ENCODE measurements at places on chromosomes 5 and 9. TPM values are rescaled to one million over a fixed set of nuclear protein-coding genes. Genes with fewer than 3 reads are reported as not detected.
A peak's percentile ranks its signal among the peaks of the same experiment; 100 is the strongest.

GRCh38 chr9:75712700-75713099 is 177.8 kb upstream of the PCSK5 start:
- no peak for DNase-seq

DNA sequence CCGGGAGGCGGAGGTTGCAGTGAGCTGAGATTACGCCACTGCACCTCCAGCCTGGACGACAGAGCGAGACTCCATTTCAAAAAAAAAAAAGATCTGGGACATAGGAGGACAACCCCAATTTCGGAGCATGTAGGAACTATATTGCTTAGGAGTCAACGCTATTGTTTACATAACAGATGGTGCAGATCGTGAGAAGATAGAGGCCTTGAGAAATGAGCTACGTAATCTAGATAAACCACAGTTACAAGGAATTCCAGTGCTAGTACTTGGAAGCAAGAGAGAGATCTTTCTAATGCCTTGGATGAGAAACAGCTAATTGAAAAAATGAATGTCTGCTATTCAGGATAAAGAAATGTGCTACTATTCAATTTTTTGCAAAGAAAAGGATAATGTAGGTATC is 20.3 kb downstream of the TBC1D2 start:
- no peak for DNase-seq

GRCh38 chr9:4796988-4797853 is 4.5 kb downstream of the RCL1 start:
- DNase-seq = peak; percentile 61

Gene CSNK1G3
- total RNA-seq = 33.0 TPM

Gene KCNN2
- total RNA-seq = 1.3 TPM

- DNase-seq = no peak
These were observed 19.4 kb downstream of the MVB12B start for GRCh38 chr9:126346031-126346430.

- no peak for DNase-seq
These were observed 447.4 kb upstream of the WWC1 start for GRCh38 chr5:167843881-167844572.

- DNase-seq = no peak
These were observed 687.6 kb upstream of the MEF2C start for GRCh38 chr5:89570557-89570956.

DNA sequence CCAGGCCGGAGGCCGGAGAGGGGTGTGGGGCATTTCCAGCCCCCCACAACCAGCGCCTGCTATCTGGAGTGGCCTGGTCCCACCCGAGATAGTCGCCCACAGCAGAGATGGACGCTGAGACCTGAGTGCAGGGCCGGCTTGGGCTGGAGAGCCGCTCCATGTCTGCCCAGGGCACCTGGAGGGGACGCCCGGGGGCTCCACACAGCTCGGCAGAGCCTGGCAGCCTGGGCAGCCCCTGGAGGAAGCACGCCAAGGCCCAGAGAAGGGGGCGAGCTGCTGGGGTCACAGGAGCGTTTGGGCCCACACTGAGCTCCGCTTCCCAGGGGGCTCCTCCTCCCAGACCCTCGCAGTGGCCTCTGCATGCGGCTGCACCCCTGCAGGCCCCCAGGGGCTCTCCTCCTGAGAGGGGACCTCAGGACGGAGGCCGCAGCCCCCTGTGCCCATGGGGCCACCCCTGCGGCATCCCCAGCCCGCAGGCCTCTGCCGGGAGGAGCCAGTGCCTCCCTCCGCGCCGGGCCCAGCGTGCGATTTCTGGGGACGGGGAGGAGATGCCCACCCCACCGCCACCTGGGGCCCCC is 42.2 kb upstream of the EGFL7 start:
- DNase-seq = no peak

DNA sequence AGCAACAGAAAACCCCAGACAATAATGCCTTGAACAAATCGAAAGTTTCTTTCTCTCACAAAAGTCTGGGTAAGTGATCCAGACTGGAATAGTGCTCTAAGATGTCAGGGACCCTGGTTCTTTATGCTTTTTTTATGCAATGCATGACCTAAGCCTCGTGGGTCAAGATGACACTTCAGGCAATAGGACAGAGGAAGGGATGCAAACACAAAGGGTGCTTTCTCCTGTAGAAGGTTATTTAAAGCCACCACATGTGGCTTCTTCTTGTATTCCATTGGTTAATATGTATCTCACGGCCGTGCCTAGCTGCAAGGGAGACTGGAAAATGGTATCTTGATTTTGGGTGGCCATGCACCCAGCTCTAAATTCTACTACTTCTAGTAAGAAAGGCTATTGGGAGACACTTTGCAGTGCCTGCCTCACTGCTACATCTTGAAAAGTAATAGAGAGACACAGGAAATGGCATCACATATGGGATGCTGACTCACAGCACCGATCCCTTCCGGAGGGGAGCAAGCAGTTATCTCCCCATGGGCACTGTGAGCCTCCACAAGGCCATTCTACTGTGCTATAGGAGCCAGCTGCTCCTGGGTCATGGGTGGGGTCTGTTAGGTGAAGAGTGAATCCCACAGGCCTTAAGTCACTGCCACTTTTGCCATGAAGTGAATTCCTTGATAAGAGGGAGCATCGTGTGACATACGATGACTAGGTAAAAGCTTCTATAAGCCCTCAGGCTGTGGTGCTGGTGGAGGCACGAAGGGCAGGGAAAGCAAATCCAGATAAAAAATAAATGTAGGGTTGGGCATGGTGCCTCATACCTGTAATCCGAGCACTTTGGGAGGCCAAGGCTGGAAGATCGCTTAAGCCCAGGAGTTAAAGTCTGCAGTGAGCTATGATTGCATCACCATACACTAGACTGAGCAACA is 32.5 kb upstream of the RAB14 start:
- DNase-seq = no peak

GRCh38 chr5:68170826-68171558 is 44.6 kb upstream of the PIK3R1 start:
- no peak for DNase-seq

Gene ESM1
- total RNA-seq = 577 TPM

Gene C5orf63
- total RNA-seq = 5.3 TPM

- peak; percentile 97 for DNase-seq
These were observed 714 bp upstream of the CNOT8 start for GRCh38 chr5:154857530-154858296.

Gene KLF9
- total RNA-seq = 17.2 TPM

Gene PCDHA5
- not detected for total RNA-seq

GRCh38 chr5:111261610-111262009 is 37.4 kb downstream of the CAMK4 start:
- DNase-seq = no peak

GRCh38 chr9:116605904-116606341 is 81.2 kb upstream of the TRIM32 start:
- DNase-seq = no peak

GRCh38 chr9:132627106-132627505 is 42.7 kb downstream of the DDX31 start:
- DNase-seq = no peak

- no peak for DNase-seq
These were observed 2.3 kb upstream of the TBCA start for GRCh38 chr5:77778398-77778797.

GRCh38 chr9:95642189-95642588 is 125.4 kb upstream of the PTCH1 start:
- no peak for DNase-seq

DNA sequence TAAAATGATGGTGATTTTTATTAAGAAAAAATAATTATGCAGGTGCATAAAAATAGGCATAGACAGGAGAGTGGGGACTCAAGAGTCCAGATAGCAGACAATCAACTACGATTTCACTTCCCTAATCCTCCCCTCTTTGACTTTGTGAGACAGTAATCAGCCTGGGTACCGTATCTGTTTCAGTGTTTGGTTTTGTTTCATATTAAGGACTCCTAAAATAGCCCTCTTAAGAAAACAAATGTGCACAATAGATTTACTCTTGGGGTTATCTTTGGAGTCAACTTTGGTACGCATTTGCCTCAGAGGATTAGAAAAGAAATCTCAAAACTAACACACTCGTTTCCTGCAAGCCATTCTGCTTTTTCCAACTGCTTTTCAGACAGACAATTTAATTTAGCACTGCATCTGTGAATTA is 96.3 kb downstream of the ZNF608 start:
- DNase-seq = peak; percentile 94

- DNase-seq = peak; percentile 62
These were observed 425 bp downstream of the PTPA start for GRCh38 chr9:129111528-129112151.

DNA sequence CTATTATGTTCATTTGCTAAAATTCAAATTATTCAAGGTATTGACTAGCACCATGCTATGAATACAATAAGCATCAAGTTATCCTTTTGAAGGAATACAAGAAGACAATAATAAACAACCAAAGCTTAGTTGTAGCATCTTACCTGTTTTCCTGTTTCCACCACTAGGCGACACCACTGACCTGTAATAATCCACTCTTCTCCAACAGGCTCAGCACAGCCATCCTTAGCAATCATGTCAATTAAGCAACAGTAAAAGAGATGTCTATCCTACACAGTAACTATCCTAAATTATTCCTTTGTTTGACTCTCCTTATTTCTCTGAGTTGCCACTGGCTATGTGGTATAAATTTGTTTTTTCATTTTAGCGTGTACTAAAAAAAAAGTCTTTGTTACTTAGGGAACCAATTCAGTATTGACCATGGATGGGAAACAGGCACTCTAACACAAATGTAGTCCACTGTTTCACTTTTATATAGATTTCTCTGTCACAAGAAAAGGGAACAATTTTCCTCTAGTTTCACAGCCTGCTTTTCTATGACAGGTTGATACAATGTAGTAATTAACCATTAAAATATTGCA is 46.2 kb downstream of the PCA3 start:
- peak; percentile 67 for DNase-seq

DNA sequence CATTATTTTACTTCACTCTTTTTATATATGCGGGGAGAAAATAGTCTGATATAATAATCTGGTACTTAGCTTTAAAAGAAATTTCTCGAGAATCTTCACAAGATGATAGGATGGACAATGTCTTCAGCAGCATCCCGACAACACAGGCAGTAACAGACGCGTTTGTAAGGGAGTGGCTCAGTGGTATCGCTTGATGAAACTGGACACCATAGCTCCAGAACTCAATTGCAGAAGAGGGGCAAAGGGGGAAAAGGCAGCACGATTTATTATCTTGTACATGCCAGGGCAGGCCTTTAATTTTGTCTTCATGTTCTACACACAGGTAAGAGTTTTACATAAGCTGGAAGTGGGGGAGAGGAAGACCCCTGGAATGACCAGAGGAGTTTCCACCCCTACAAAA is 15.7 kb downstream of the IL4 start:
- DNase-seq = no peak

DNA sequence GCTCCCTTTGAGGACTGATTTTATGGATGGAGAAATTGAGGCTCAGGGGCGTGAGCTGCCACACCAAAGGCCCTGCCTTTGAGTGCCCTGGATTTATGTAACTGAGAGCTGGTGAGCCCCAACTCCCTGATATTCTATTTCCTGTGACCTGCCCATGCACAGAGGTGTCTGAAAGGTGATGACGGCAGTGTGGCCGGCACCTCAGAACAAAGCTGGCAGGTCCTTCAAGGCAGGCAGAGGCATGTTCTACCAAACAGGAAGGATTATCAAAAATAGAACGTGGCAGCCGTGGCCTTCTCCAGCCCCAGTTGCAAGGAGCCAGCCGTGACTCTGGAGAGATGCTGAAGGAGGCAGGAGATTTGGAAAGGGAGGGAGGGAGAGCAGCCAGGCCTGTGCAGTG is 36.2 kb downstream of the INSYN2B start:
- DNase-seq = no peak

DNA sequence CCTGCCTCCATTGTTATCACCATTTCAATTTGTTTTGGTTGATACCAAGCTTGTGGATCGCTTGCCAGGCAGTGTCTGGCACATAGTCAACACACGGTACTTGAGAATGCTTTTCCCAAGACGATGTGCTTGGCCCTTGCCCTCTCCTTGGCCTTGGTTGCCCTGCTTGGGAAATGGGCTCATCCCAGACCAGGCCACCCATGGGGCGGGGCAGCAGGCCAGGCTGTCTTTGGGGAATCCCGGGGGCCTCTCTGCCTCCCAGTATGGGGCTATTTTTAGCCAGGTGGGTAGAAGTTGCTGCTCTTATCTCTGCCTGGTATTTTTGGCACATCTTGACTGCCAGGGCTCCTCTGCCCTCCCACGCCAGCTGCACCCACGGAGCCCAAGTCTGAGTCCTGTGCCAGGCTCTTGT is 49.9 kb downstream of the LMX1B start:
- DNase-seq = peak; percentile 8

DNA sequence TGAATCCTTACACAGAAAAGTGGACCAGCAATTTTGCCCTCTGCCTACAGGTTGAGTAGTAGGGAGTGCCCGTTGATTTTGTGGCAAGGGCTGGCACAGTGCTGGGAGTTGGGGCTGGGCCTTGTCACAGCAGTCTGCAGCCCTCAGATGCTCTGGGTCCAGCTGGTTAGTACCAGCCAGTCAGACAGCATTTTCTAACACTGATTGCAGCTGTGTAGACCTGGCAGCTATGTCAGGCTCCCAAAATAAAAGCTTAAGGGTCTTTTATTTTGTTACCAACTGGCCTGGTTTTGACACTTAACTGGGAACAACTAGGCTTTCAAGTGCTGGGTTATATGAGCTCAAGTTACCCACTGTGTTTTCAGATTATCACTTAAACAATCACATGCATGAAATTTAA is 57.7 kb downstream of the MAT2B start:
- DNase-seq = no peak

DNA sequence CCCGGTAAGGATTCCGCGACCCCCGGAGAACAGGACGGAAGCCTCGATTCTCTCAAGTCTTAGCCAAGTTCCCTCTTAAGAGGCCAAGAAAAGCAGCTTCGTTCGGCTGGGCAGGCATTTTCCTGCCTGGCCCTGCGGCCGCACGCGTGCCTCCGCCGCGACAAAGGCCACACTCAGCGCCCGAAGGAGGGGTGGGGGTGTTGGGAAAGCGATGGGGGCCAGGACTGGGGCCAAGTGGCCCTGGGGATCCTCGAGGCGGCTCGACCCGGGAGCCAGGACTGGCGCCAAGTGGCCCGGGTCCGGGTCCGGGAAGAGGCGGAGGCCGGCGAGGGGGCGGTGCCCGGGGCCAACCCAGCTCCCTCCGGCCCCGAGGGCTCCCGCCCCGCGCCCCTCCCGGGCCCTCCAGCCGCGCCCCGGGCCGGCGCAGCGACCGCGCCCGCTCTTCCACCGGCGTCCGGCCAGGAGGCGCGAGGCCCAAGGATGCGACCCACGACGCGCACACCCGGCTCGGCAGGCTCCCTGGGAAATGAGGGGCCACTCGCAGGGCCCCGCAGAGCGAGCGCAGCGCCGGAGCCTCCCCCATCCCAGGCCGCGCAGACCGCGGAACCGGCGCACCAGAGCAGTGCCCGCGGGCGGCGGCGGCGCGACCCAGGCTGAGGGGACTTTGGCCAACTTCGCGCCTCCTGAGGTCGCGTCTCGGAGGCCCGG is 756 bp downstream of the VAV2 start:
- peak; percentile 18 for DNase-seq

GRCh38 chr9:133322701-133323100 is 13.3 kb downstream of the SURF6 start:
- no peak for DNase-seq

Gene CER1
- not detected for total RNA-seq

Gene MARVELD2
- total RNA-seq = 7.1 TPM

- peak; percentile 23 for DNase-seq
These were observed 205.4 kb downstream of the SPATA31A6 start for GRCh38 chr9:42388846-42389245.

All from endothelial cell of umbilical vein (primary cell).